Activated CD4-positive, alpha-beta T cell treated with anti-CD3 and anti-CD28 coated beads for 24 hours (primary cell): ENCODE measurements at places on chromosomes 4 and X.

DNA sequence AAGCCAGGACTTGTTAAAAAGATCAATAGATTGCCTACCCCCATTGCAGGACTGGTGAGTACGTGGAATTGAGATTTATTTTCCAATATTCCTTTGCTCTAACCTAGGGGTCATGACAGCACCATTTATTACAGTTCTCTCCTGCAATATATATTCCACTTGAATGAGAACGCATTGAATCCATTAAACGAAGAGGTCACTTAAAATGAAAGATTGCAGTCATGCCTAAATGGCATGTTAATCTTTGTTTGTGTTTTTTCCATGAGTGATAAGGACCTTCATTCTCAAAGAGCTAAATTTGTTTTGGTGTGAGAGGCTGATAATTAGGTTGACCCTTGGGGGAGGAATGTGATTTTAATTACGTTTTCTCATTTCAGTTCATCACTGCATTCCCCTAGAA is 13.5 kb upstream of the LIMCH1 start:
- no peak for DNase-seq

DNA sequence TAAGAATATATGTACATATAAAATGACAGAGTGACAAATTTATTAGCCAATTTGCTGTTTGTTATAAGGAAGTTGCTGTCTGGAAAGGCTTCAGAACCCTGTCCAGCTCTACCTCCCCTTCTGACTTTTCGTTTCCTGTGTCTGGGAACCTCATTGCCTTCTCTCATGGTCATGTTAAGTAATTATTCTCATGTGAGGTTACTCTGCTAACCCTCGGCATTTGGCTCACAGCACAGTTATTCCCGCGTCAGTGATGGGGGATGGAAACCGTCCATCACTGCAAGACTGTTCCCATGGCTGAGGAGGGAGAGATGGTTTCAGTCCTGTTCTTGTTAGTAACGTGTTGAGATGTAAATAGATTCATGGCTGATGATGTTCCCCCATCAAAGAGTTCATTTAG is 11.9 kb downstream of the EDNRA start:
- DNase-seq = no peak

DNA sequence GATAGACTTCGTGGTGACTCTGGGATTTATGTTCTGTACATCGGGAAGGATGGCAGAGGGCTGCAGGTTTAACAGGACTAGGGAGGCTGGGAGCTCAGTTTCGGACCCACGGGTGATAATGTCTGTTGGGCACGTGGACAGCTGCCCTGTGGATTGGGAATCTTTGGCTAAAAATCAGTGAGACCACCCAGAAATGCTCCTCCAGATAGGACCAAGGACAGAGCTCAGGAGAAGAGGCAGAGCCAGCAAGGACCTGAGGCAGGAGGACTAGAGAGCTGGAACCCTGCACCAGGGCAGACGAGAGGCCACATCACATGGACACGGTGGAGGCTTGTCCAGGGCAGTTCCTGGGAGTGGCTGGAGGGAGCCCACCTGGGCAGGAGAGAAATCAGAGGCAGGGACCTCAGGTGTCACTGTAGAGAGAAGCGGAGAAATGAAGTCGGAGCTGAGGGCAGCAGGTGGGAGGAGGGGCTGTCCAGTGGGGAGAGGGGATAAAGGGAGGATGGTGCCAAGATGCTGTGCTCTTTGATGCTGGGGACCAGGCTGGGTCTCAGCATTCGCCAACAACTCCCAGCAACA is 79.2 kb downstream of the CPZ start:
- no peak for DNase-seq

GRCh38 chr4:117800636-117801035 is 233.7 kb upstream of the NDST3 start:
- DNase-seq = no peak

GRCh38 chr4:113471146-113471860 is 290.2 kb downstream of the CAMK2D start:
- no peak for DNase-seq

DNA sequence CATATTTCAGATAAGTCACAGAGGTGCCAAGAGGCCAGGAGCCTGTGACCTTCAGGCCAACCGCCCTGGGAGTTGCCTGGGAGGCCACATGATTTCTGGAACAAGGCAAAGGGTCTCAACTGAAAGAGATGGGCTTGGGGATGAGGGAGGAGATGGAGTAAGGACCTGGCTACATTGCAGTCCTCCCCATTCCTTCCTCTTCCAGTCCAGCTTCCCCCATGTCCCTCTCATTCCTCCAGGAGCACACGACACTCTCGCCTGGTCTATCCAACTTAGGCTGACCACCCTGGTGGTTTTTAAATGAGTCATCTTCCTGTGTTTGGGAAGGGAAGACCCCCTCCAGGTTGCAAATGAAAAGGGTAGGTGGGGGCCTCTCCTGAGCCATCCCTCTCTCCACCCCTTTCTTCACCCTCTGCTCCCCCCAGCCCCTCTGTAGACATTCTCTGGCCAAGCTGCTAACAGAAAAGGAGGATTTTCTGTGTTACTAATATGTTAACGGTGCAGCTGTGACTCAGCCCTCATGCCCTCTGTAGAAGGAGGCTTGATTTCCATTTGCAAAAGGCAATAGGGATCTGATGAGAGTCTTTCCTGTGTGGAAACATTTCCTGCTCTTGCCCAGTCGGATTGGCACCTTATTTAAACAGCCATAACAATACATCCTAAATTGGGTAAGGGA is 79.2 kb downstream of the RTL5 start:
- DNase-seq = no peak

DNA sequence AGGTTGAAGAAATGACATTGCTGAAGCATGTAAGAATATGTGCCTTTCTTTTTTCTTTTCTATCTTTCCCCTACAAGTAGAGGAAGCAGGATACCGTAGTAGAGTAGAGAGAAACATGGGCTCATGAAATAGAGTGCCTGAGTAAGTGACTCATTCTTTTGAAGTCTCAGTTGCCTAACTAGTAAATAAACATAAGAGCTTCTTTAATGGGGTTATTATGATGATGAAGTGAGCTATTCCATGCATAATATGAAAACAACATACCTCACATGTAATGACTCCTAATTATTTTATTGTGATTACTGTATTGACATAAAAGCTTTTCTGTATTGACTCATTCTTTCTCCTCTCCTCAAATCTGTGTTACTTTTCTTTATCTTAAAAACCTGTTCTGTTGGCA is 1538.2 kb downstream of the TECRL start:
- no peak for DNase-seq

GRCh38 chr4:110840221-110840654 is 217.4 kb upstream of the PITX2 start:
- no peak for DNase-seq

DNA sequence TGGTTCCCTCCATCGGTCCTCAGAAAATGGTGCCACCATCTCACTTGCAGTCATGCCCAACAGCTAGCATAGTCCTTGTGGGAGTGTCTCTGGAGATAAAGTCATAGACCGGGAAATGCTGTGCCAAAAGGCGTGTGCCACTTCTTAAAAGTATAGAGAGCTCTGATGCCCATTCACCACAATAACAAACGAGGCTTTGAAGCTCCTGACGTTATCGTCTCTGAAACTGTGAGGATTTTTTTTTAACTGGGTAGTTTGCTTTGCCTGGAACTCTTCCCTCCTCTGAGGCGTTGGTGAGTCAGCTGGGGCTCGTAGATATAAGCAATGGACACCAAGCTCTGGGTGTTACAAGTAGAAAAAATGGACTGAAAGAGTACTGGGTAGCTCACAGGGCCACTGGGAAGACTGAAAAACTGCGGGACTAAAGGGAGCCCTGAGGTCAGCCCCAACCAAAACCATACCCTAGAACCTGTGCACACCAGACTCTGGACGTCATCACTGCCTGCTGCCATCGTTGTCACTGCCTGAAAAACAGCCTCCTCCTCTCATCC is 89.4 kb upstream of the TRIM2 start:
- DNase-seq = peak; percentile 12

DNA sequence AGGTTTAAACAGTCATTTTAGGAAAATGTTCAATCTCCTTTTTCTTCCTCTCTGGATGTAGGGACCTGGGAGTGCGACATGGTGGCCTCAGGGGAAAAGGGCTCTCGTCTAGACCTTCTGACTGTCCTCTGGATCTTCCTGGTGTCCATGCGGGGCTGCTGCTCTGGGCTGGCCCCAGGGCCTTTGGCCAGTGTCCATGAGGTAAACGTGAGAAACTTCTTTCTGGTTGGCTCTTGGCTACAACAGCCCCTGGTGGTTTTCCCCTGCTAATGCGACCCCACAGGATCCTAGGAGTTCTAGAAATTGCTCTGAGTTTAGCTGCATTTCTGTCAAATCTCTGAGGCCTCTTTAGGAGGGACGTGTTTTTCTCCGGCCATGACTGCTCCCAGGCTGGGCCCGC is 85.7 kb downstream of the MFAP3L start:
- no peak for DNase-seq

- DNase-seq = no peak
Measured at GRCh38 chr4:25031077-25031621, 403 bp upstream of the LGI2 start.

DNA sequence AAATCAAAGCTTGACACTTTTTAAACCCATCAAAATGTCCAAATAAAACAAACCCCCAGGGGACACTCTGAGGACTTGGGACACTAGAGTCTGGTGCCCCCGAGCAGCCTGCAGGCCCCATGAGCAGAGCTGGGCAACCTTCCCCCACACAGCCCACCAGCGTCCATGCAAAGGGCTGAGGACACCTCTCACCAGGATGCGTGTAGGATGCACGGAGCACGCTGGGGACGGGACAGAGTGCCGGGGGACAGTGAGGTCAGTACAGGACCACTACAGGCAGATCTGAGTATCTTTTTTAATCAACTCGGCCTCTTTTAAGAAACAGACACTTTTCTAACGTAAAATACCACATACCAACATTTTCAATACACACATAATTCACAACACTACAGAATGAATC is 6.9 kb downstream of the GAK start:
- no peak for DNase-seq

DNA sequence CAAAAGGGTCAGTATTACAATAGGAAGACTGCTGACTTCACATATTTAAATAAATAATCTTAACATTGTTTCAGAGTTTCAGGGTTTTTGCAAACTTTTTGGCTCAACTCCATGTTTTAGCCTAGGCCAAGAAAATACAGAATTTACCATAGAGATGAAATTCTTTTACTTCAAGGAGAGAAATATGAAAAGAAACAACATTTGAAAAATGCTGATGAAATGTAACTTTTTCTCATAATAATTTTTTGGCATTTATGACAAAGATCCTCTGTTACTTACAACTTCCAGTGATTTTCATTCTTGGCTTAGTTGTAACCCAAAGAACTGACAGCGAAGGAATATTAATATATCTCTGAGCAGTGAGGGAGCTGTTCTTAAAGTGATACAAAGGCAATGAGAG is 316.1 kb upstream of the EMCN start:
- no peak for DNase-seq

DNA sequence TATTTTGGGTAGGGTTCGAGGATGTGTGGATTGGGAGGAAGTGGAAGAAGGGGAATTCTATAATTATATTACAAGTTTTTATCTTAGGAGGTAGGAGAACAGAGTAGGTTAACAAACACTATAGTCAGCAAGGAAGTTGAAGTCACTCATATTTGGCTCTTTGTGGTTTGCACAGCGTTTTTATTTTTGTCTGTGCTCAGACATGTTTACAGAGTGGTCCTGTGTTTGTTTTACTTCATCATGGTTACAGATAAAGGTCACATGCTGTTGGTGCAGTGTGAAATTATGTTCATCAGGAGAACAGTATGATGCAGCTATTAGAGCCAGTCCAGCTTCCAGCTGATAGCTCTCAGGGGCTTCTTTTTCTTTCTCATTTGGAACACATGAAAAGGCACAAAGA is 299.9 kb upstream of the SFRP2 start:
- DNase-seq = no peak

DNA sequence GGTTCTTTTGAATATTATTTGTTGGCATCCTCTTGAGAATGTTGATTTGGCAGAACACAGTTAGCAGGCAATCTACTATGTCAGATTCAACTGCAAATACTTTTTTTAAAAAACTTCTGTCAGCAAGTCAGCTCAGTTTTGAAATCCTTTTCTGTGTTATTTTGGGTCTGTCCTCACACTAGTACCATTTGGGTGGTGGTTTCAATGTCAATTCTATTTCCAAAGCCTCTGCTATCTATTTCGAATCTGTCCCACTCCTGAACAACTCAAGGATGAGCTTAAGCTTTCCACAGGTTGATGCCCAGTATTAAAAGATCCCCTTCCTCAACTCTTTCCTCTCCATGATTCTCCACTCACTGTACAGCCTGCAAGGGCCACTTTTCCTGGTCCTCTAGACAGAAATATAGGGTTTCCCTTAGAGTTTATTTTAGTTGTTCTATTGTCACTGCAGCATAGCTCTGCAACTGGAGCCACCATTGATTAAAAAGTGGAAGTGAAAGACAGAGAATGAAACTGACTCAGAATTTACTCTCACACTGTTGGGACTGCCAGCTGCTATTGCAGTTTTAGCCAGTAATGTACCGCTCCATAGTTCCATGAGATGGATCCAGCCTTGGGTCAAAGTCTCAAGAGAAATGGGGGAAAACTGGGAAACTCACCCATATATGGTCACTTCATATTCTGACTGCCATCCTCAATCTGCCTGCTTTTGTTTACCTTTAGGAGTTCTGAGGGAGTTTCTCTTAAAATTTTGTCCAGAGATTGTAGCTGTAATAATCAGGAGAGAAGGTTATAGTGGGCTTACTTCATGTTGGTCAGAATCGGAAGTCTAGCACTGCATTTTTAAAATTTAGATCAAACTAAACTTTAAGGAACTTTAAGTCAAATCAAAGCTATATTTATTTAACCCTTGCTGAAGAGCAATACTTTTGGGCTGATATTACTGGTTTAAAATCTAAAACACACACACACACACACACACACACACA is 14.6 kb downstream of the HDX start:
- no peak for DNase-seq

GRCh38 chrX:23554304-23554703 is 113.0 kb upstream of the PRDX4 start:
- DNase-seq = no peak
